ENCODE measurements at places on chromosomes 5 and 9. TPM values are rescaled to one million over a fixed set of nuclear protein-coding genes. Genes with fewer than 3 reads are reported as not detected.
A peak's percentile ranks its signal among the peaks of the same experiment; 100 is the strongest.

DNA sequence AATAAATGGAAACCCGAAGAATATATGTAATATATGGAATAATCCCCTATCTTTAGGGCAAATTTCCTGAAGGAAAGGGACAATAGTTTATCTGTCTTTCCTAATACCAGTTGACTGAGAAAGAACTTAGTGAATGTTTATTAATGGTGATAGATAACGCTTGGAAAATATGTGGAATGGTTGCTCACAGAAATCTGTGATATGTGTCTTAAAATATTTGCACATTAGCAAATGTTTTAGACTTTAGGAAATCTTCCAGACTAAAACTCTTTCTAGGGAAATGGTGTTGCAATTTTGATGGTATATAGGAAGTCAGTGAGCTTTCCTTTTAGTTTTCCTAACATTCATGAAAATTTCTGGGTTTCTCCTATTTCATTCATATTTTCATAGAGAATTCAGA lies 90.4 kb downstream of the PIP5K1B start:
- H3K4me1 ChIP-seq, result no peaks in the 10 kb centered on the region
- no peak overlapping the region for H3K27ac ChIP-seq
- H3K36me3 ChIP-seq, result no peaks in the 10 kb centered on the region
- DNase-seq, result no peak

- H3K36me3 ChIP-seq, result no peaks in the 10 kb centered on the region
- no peaks in the 10 kb centered on the region for H3K4me1 ChIP-seq
- no peaks in the 10 kb centered on the region for H3K27me3 ChIP-seq
- no peak for DNase-seq
- no peak overlapping the region for H3K27ac ChIP-seq
These were observed 237.1 kb upstream of the TLE4 start for GRCh38 chr9:79334711-79335110.

DNA sequence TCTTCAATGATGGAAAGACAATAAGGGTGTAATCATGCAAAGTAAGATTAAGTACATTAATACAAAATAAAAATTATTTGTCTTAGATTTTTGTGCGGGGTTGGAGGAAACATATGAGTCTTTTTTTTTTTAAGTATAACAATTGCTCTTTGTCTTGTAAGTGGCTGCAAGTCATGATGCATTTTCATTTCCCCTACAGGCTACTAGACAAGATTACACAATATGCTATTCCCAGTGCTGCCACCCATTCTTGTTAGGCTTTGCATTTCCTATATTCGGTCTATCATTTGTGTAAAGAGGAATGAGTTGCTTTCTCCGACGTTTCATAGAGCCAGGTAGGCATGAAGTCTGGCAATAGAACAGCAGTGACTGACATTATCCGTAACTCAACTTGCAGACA lies 294.2 kb upstream of the CYLC2 start:
- no peaks in the 10 kb centered on the region for H3K4me1 ChIP-seq
- H3K27ac ChIP-seq, result no peak overlapping the region
- H3K27me3 ChIP-seq, result no peaks in the 10 kb centered on the region
- peak; percentile 1 for DNase-seq

DNA sequence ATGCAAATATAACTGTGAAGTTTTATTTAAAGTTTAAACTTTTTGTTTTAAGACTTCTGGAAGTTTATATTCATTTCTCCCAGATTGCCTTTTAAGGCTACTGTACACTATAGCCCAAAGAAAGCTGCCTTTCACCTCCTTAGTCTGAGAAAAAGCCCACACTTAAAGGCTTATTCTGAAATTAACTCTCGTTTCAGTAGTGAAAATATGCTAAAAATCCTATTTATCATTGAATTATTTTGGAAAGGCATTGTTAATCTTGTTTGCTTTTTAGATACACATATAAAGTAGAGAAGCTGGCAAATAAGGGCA lies 3.3 kb upstream of the PURA start:
- peaks cover 54% of the 10 kb centered on the region for H3K36me3 ChIP-seq
- peaks cover 52% of the 10 kb centered on the region for H3K27me3 ChIP-seq
- H3K4me1 ChIP-seq, result peaks cover 51% of the 10 kb centered on the region
- DNase-seq, result no peak

GRCh38 chr5:150559701-150560100 lies 51.8 kb downstream of the NDST1 start:
- H3K36me3 ChIP-seq, result peaks cover 20% of the 10 kb centered on the region
- no peak for DNase-seq
- no peak overlapping the region for H3K4me3 ChIP-seq
- no peak overlapping the region for H3K27ac ChIP-seq
- H3K4me1 ChIP-seq, result peaks cover 8% of the 10 kb centered on the region
- H3K27me3 ChIP-seq, result no peaks in the 10 kb centered on the region

GRCh38 chr9:69174616-69175463 lies 763 bp downstream of the TJP2 start:
- no peaks in the 10 kb centered on the region for H3K27me3 ChIP-seq
- peaks cover 53% of the 10 kb centered on the region for H3K4me1 ChIP-seq
- peaks cover 17% of the 10 kb centered on the region for H3K36me3 ChIP-seq
- peak overlapping the region; percentile 30 for H3K27ac ChIP-seq
- no peak for DNase-seq
- H3K4me3 ChIP-seq, result no peak overlapping the region

DNA sequence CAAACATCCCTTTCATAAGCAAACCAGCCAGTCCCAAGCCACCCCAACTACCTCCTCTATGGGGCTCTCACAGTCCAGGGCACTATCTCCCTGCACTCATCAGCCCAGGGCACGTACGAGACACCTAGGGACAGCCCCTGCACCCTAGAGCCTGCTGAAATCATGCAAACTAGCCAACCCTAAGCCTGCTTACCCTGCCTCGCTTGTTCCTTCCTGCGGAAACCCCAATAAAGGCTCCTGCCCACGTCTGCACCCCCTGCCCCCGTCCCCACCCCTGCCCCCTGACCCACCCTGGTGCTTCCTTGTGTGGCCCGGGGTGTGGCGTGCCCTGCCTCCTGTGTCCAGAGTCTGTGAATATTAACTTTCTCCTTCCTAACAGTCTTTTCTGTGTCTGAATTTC lies 135.9 kb downstream of the GADD45G start:
- H3K27me3 ChIP-seq, result peaks cover 51% of the 10 kb centered on the region
- no peaks in the 10 kb centered on the region for H3K4me1 ChIP-seq
- no peak overlapping the region for H3K27ac ChIP-seq

DNA sequence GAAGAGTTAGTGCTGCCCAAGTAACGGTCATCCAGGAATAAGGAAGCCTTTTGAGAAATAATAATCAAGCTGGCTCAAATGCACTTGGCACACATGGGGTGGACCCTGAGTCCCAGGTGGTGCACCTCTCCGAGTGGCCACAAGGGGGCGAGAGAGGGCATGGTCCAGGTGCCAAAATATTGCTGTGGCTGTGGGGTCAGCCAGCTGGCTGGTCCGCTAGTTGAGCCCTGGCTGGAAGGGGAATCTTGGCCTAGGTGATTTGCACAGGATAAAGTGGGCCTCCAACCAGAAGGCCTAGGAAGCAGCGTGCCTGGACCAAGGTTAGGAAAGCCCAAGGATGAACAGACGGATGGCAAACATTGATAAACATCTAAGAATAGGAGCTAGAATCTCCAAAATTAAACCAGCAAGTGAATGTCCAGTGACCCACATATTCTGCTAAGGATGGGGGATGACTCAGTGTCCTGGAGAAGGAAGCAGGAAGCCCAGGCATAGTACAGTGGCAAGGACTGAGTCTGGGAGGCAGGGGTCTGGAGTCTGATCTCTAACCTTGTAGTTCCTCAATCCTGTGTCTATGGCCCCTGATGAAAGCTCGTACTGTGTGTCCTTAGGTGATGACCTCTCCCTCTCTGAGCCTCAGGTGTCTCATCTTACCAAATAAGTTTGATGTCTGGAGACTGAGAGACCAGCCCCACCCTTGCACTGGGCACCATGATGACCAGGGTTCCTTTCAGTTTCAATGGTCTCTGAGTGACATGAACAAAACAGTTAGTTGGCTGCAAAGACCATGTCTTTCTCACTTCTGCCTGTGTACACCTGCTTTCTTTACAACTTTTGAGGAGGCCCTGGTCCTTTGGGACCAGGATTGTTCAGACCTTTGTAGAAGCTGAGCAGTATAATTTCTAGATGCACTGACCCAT lies 19.2 kb upstream of the SHB start:
- H3K4me1 ChIP-seq, result no peaks in the 10 kb centered on the region
- DNase-seq, result peak; percentile 67
- no peaks in the 10 kb centered on the region for H3K27me3 ChIP-seq
- no peak overlapping the region for H3K27ac ChIP-seq
- H3K36me3 ChIP-seq, result no peaks in the 10 kb centered on the region

DNA sequence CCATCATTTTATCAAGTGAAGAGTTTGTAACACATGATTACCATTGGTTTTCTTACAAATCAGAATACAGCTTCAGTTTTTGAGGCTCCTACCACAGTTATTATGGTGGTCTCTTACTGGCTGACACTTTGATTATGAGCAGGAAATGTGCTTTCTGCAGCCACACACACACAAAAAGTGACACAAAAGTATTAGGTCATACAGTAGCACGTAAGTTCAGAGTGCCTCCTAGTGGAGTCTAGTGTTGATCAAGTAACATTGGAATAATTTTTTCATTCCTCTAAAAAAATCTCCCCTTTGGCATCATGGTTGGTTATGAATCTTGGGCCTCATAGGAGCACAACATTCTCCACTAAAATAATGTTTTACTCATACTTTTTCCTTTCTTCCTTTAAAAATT lies 37.6 kb downstream of the PAM start:
- peaks cover 8% of the 10 kb centered on the region for H3K4me1 ChIP-seq
- no peak overlapping the region for H3K27ac ChIP-seq
- no peaks in the 10 kb centered on the region for H3K27me3 ChIP-seq
- no peak overlapping the region for H3K4me3 ChIP-seq
- DNase-seq, result peak; percentile 15
- H3K36me3 ChIP-seq, result no peaks in the 10 kb centered on the region

DNA sequence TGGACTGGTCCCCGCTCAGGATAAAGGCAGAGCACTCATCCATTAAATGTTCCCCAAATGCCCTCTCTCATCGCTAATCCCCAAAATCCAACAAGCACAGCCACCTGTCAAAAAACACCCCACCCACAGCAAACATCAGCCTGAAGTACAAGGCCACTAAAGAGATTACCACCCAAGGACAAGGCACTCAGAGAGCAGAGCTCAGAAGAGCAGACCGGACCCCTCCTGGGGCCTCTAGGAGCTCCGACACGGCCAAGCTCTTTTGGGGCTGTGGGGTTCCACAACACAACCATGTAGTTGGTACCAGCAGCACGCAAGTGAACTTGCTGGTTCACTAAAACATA lies 9.8 kb downstream of the VDAC1 start:
- no peak for DNase-seq
- peak overlapping the region; percentile 45 for H3K27ac ChIP-seq
- H3K4me1 ChIP-seq, result peaks cover 69% of the 10 kb centered on the region
- H3K27me3 ChIP-seq, result no peaks in the 10 kb centered on the region

- no peaks in the 10 kb centered on the region for H3K27me3 ChIP-seq
- peak overlapping the region; percentile 55 for H3K4me3 ChIP-seq
- H3K36me3 ChIP-seq, result peaks cover 27% of the 10 kb centered on the region
- H3K27ac ChIP-seq, result no peak overlapping the region
- DNase-seq, result no peak
These were observed 15.2 kb downstream of the EXD3 start for GRCh38 chr9:137407590-137408300.

- H3K27ac ChIP-seq, result no peak overlapping the region
- no peak overlapping the region for H3K4me3 ChIP-seq
These were observed 30.9 kb upstream of the WWC1 start for GRCh38 chr5:168260353-168261226.

GRCh38 chr9:120916588-120916987 lies 10.0 kb downstream of the TRAF1 start:
- H3K36me3 ChIP-seq, result no peaks in the 10 kb centered on the region
- H3K27me3 ChIP-seq, result no peaks in the 10 kb centered on the region
- H3K27ac ChIP-seq, result no peak overlapping the region
- no peak for DNase-seq
- no peaks in the 10 kb centered on the region for H3K4me1 ChIP-seq

GRCh38 chr9:33837138-33837537 lies 20.2 kb downstream of the UBE2R2 start:
- H3K27ac ChIP-seq, result no peak overlapping the region
- H3K4me1 ChIP-seq, result no peaks in the 10 kb centered on the region
- no peak overlapping the region for H3K4me3 ChIP-seq
- H3K27me3 ChIP-seq, result no peaks in the 10 kb centered on the region
- no peak for DNase-seq

- H3K4me1 ChIP-seq, result peaks cover 46% of the 10 kb centered on the region
- peaks cover 41% of the 10 kb centered on the region for H3K36me3 ChIP-seq
- no peak for DNase-seq
- H3K4me3 ChIP-seq, result no peak overlapping the region
- H3K27me3 ChIP-seq, result no peaks in the 10 kb centered on the region
- H3K27ac ChIP-seq, result no peak overlapping the region
These were observed 4.9 kb downstream of the NEK6 start for GRCh38 chr9:124262649-124262972.

DNA sequence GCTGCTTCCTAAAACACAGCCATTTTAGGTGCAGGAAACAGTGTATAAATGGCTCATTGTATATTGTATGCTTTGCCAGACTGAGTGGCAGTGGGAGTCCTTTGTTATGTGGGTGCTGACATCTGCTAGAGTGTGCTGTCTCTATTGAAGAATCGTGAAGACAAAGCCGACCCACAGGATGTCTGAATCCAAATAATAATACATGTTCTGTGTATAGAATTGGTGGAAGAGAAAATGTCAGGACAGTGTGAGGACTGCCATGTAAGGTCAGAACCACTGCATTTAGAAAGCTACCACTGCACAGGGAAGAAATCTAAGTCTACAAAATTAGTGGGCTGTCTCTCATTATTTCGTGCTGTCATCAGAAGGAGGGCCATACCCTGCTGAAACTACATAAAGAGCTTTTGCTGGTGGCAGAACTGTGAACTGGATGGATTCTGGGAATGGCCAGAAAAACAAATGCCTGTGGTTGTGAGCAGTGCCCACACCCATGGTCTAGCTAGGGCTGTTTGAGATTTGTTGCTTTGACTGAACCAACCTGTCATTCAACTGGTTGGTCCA lies 2.5 kb downstream of the IL7R start:
- DNase-seq, result no peak
- no peaks in the 10 kb centered on the region for H3K4me1 ChIP-seq
- no peaks in the 10 kb centered on the region for H3K27me3 ChIP-seq
- H3K4me3 ChIP-seq, result no peak overlapping the region
- H3K36me3 ChIP-seq, result no peaks in the 10 kb centered on the region

GRCh38 chr9:74803376-74804017 lies 84.2 kb downstream of the TRPM6 start:
- no peak overlapping the region for H3K27ac ChIP-seq
- H3K36me3 ChIP-seq, result no peaks in the 10 kb centered on the region
- no peak for DNase-seq

GRCh38 chr5:28281351-28281750 lies 1243.0 kb upstream of the CDH9 start:
- H3K4me3 ChIP-seq, result no peak overlapping the region
- DNase-seq, result no peak
- no peaks in the 10 kb centered on the region for H3K27me3 ChIP-seq
- no peak overlapping the region for H3K27ac ChIP-seq
- H3K36me3 ChIP-seq, result no peaks in the 10 kb centered on the region

The C5 gene
- 12.3 TPM for total RNA-seq

The CAVIN4 gene
- total RNA-seq, result 0.37 TPM

The TMEFF1 gene
- total RNA-seq, result 1.7 TPM

The ARSI gene
- 0.93 TPM for total RNA-seq

The SLC27A4 gene
- 15.3 TPM for total RNA-seq

Measured in Calu3 (cell line).